ENCODE measurements at places on chromosomes 3 and 15.

- no peak for DNase-seq
Observed at GRCh38 chr3:23203708-23204330, 692 bp downstream of the UBE2E2 start.

- no peak for DNase-seq
Observed at GRCh38 chr15:46764851-46765250, 952.5 kb upstream of the SEMA6D start.

DNA sequence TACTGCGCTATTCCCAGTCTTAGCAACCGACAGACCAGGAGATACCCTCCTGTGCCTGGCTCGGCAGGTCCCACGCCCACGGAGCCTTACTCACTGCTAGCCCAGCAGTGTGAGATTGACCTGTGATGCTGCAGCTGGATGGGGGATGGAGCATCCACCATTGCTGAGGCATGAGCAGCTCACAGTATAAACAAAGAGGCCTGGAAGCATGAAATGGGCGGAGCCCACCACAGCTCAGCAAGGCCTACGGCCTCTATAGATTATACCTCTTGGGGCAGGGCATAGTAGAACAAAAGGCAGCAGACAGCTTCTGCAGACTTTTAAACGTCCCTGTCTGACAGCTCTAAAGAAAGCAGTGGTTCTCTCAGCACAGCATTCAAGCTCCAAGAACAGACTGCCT is 160.3 kb downstream of the ANXA2 start:
- DNase-seq = no peak

GRCh38 chr3:166367947-166368533 is 530.8 kb upstream of the BCHE start:
- DNase-seq = no peak

- no peak for DNase-seq
Observed at GRCh38 chr15:44286814-44287452, 1.6 kb upstream of the GOLM2 start.

GRCh38 chr3:187994221-187995042 is 159.5 kb upstream of the LPP start:
- no peak for DNase-seq

DNA sequence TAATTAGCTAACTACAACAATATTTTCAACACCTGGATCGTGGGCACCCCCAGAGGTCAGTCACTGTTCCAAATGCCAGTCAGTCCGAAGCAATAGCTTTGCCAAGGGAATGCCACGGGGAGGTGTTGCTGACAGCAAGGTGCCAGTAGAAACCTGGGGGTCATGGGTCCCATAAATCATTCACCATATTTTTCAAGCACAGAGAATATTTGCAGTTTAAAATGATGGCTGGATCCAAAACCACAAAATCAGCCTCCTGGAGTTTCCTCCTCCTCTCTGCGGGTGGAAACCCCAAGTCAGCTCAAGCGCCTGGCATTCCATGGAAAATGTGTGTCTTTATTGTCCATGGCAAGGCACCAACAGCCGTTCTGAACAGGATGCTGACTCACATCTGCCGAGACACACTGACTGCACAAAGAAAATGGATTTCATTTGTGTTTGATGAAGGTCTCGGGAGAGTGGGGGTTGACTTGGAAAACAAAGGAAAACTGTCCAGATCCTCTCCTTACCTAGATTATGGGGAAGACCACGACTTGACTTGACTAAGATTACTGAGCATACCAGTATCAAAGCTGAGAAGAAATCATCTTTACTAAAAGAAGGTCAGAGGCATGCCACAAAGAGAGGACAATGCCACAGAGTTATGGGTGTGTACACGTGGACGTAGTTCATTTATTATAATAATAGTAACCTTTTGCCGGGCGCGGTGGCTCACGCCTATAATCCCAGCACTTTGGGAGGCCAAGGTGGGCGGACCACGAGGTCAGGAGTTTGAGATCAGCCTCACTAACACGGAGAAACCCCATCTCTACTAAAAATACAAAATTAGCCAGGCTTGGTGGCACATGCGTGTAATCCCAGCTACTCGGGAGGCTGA is 26.4 kb downstream of the ANXA2 start:
- DNase-seq = peak; percentile 83

DNA sequence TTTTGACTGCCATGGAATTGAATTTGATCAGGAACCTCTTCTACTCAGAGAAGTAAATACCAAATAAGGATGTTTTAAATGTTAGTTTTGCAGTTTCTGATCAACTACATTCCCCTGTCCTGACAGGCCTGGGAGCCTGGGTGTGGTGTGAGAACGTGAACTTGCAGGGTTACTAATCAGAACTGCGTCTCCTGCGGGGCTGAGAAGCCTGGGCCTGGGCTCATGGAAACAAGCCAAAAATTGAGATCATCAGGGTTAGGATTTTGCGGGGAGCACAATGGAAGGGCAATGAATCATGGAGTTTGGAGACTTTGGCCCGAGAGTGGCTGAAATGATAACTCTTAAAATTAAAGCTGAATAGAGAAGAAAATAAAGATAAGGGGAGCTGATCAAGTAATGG is 47.8 kb upstream of the C3orf70 start:
- no peak for DNase-seq

GRCh38 chr3:127746400-127747057 is 73.8 kb downstream of the ABTB1 start:
- no peak for DNase-seq

GRCh38 chr3:197722734-197723133 is 14.0 kb downstream of the RUBCN start:
- DNase-seq = no peak

- DNase-seq = no peak
Observed at GRCh38 chr15:71708741-71709140, 101.6 kb upstream of the NR2E3 start.

GRCh38 chr3:189687475-189687874 is 56.3 kb downstream of the TP63 start:
- no peak for DNase-seq

DNA sequence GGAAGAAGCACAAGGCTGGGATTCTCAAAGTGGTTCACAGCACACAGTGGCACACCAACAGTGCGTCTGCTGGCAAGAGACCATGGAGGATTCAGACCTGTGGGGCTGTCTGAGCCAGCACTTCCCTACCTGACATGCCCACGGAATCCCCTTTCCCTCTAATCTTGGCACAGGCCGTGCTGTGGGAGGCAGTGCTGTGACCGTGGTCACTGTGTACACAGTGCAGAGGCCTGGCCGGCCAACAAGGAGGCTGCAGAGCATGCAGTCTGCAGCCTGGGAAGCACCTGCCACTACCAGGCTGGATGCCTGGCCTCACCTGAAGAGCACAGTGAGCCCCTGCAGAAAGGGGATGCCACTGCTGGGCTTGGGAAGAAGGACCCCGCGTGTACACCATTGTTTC is 301.0 kb upstream of the LYSMD4 start:
- no peak for DNase-seq

GRCh38 chr3:143360244-143360643 is 240.7 kb downstream of the CHST2 start:
- no peak for DNase-seq

DNA sequence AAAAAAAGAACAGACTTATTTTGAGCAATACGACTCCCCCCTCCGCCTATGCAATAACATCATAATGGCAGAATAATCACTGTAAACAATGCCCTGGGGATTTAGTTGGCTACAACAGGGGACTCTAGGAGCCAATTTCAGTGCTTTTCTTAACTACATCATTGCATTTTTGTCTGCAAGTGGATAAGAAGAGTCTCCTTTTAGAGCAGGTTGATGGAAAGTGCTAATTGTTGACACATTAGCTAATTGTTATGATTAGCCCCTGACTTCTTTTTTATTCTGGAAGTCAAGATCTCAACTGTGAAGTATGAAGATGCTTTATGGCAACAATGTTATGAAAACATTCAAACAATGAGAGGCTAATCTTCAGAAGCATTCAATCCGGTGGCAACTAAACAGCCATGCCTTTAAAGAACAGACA is 121.2 kb downstream of the MECOM start:
- DNase-seq = no peak

DNA sequence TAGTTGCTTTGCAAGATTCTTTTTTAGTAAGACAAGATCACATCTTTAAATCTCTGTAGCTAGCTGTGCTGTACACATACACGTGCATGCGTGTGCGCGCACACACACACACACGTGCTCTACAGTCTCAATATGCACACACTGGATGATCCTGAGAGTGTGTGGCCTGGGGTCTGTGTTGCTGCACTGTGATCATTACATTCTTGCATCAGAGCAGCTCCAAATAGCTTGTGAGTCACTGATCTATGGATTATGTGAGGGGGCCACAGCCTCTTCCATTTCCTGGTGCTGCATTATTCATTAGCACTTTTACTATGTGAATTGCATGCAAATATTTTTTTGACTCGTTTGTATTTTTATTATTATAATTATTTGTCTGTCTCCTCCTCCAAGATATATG is 34.6 kb downstream of the MCTP2 start:
- no peak for DNase-seq

DNA sequence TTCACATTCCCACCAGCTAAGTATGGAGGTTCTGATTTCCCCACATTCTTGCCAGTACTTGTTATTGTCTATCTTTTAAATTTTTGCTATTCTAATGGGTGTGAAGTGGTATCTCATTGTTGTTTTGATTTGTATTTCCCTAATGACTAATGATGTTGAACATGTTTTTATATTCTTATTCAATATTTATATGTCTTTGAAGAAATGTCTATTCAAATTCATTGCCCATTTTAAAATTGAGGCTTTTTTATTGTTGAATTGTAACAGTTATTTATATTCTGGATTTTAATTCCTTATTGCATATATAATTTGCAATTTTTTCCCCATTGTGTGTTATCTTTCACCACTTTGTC is 255.3 kb downstream of the EDEM1 start:
- no peak for DNase-seq

- DNase-seq = no peak
Observed at GRCh38 chr15:50055750-50056157, 63.3 kb downstream of the ATP8B4 start.
